ENCODE measurements at places on chromosomes 4 and X.

DNA sequence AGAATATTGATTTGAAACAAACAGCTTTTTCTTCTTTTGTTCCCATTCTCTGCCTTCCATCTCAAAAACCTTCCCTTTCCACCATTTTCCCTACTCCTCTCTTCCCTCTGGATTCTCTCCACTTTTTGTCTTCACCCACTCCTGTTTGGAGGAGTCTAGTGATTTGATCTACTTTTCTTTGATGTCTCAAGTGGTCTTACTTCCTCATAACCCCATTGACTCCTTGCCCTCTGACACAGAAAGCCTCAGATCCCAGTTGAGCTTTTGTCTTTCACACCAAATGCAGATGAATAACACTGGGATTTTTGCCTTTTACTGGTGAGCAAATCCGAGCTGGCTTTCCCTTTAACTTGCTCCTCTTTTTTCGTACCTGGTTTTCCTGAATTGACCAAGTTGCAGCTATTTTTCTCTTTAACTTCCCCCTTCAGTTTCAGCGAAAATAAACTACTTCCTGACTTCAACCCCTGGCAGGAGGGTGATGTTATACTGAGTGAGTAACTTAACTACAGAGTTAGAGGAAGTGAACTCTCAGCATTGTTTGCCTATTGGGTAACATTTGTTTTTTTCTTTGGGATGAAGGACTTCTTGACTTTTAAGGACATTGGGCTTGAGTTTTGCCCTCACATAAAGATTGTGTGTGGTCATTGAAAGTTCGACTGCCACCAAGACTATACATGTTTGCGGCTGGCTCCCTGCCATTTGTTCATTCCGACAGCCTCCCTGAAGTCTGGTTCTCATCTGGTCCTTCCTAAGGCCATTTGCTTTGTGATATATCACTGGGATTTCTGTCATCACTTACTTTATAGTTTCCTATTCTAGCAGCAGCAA lies 392.8 kb upstream of the NR3C2 start:
- no peak for DNase-seq

- no peak for DNase-seq
Observed at GRCh38 chr4:37799941-37800554, 26.4 kb upstream of the PGM2 start.

GRCh38 chr4:152606753-152607152 lies 70.9 kb upstream of the FBXW7 start:
- DNase-seq: no peak

DNA sequence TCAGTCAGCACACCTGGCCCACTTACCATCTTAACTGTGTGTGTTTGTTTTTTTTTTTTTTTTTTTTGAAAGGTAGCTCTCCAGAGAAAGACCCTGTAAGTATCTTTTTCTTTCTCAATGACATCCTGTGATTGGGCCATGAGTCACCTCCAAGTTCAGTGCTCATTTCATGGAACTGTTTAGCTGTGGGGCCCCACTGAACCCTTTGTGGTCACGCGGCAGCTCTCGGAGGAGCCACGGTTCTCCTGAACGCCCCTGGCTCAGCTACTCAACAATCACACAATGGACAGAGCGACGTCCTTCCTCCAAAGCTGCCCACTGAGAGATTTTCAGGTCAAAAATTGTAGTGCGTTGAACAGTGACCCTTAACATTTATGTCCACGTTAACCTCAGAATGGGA lies 14.2 kb upstream of the IL3RA start:
- DNase-seq: no peak

- DNase-seq: no peak
Observed at GRCh38 chr4:182967403-182967802, 50.2 kb upstream of the DCTD start.

DNA sequence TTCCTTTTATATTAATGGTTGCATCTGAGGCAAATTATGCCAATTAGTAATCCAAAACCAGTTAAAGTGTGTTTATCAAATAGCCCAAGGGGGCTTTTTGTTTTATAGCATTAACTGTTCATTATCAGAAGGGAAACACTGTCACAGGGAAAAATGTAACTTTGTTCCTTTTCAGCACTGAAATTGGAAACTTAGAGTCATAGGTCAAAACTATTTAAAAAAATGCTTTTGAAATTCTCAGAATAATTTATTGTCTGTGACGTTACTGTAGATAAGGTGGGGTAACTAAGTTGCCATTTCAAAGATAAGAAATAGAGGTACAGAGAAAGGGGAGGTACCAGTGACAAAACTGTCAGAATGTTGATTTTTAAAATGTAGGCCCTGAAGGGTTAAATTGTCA lies 129.3 kb downstream of the AKAP4 start:
- DNase-seq: no peak

GRCh38 chr4:3417448-3417847 lies 24.3 kb upstream of the HGFAC start:
- no peak for DNase-seq

DNA sequence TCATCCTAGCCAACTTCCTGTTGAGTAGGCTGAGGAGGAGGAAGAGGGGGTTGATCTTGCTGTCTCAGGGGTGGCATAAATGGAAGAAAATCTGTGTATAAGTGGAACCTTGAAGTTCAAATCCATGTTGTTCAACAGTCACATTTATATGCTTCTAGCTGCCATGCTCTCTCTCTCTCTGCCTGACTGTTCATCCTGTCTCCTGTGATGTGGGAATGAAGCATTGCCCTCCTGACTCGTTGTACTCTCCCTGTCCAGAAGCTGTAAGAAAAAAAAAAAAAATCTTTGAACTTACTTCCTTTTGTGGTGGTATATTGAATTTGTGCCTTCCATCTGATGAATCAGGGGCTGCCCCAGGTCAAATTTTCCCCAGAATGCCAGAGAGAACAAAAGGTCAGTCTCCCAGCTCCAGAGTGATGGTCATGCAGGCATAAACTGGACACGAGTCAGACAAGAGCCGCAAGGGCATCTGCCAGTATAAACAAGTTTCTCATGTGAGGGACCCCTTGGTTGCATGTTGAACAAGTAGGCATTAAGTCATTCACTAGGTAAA lies 257.0 kb downstream of the IDS start:
- DNase-seq: no peak

DNA sequence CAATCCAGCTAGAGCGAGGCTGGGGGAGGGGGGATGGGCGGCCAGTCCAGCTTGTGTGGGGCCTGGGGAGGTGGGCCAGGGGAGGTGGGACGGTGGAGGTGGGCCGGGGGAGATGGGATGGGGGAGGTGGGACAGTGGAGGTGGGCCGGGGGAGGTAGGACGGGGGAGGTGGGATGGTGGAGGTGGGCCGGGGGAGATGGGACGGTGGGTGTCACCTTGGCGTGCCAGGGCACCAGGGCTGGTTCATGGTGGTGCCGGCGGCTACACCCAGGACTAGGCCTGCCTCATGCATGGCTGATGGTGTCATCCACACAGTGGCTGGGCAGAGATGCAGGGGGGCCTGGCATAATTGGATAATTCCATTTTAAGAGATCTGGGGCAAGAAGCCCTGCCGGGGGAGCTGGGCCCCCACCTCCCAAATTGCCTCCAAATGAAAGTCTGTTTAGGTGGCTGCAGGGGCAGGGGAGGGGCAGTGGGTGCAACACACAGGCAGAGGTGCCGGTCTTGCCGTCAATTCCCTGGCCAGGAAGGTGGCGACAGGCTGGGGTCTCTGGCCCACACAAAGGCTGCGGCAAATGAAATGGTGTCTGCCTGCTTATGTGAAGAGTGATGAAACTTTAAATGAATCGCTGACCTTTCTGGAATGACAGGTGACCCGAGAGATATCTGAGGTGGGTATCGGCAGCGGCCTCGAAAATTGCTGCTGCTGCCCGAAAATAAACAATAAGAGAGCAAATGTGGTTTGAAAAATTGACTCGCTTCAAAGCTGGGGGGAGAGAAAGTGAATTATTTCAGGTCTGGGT lies 82.1 kb downstream of the FAM53A start:
- no peak for DNase-seq

- no peak for DNase-seq
Observed at GRCh38 chr4:7210824-7211223, 18.5 kb downstream of the SORCS2 start.

DNA sequence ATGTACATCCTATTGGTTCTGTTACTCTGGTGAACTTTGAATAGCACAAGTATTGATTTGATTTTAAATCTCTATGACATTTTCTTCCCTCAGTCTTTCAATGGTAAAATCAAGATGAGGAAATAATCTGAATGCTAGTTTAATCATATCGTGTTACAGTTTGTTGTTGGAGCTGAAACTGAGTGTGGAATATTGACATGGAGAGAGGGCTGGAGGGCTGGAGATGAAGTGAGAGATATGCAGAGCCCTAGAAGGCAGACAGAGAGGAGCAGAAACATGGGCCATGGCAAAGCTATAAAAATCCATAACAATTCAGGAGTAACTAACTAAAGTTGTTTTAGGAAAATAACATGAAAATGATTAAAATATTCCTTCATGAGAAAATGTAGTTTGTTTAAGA lies 141.1 kb downstream of the BANK1 start:
- DNase-seq: no peak

- no peak for DNase-seq
Observed at GRCh38 chr4:76690011-76690905, 207.7 kb downstream of the SOWAHB start.

DNA sequence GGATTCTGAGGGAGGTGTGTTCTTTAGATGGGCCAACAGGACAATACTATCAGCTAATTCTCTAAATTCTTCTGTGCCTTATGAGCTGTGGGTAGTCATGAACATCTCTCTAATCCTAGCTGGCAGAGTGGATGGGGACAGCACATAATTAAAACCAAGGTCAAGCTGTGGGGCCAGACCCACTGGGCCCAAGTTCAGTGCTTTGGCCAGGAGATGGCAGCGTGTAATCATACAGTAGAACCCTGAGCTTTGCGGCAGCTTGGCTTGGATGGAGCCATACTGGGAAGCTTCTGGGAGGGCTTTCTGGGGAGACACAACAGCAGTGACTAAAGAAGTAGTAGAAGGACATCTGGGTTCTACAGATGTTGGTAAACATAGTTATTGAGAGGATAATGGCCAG lies 140.3 kb upstream of the CXCL13 start:
- no peak for DNase-seq

DNA sequence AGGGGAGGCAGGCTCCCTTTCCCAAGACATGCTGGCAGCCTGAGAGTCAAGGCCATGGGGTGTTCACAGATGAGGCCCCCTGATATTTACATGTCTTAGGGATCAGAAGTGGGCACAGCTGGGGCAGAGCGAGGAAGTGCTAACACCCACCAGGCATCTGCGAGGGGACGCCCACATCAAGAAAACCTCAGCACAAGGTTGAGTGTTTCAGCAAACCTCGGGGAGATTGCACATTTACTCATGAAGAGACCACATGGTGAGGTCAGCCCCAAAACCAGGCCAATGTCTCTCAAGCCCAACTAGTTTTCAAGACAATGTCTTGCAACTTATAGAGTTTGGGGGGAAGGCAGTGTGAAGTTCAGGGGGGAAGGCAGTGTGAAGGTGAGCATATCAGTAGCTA lies 55.2 kb downstream of the CLNK start:
- DNase-seq: no peak

- DNase-seq: peak; percentile 24
Observed at GRCh38 chr4:101527188-101527587, 179.9 kb upstream of the PPP3CA start.

- DNase-seq: no peak
Observed at GRCh38 chrX:47991263-47992094, 12.3 kb downstream of the ZNF182 start.

DNA sequence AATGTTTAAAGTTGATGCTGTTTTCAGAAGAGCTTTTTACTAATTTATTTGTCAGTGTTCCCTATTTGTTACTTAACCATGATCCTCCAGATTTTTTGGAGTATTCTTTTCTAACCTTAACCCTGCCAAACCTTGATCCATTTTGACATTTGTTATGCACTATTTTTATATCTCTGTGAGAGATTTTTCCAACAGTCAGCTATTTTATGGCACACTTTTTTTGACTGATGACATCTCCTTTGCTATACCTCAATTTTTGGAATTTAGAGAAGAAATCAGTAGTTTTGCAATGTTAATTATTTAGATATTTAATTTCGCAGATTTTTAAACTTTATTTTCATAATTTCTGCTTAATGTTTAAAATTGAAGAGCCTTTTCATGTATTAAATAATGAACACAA lies 66.0 kb downstream of the CPEB2 start:
- no peak for DNase-seq

DNA sequence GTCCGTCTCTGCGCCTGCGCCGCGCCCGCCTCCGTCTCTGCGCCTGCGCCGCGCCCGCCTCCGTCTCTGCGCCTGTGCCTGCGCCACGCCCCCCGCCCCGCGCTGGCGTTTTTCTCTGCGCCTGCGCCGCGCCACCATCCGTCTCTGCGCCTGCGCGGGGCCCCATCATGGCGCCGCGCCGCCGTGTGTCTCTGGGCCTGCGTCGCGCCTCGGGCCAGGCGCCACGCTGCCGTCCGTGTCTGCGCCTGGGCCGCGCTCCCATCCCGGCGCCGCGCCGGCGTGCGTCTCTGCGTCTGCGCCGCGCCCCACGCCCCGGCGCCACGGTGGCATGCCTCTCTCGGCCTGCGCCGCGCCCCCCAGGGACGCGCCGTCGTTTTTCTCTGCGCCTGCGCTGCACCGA lies 51.8 kb upstream of the DUX4 start:
- no peak for DNase-seq

- DNase-seq: no peak
Observed at GRCh38 chrX:119981286-119982070, 37.9 kb upstream of the NKAP start.

DNA sequence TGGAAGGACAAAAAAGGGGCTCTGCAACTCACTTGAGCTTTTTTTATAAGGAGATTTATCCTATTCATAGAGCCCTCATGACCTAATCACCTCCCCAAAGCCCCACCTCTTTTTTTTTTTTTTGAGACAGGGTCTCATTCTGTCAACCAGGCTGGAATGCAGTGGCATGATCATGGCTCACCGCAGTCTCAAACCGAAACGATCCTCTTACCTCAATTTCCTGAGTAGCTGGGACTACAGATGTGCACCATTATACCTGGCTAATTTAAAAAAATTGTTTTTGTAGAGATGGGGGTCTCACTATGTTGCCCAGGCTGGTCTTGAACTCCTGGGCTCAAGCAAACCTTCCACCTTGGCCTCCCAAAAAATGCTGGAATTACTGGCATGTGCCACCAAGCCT lies 61.6 kb upstream of the PDGFRA start:
- DNase-seq: no peak

GRCh38 chr4:84971319-84971932 lies 4.9 kb upstream of the WDFY3 start:
- no peak for DNase-seq

- DNase-seq: no peak
Observed at GRCh38 chr4:86544310-86544966, 49.7 kb upstream of the PTPN13 start.

All from stimulated activated CD8-positive, alpha-beta memory T cell treated with anti-CD3 and anti-CD28 coated beads, Interleukin-4, amount 100 ng/mL, for 1 hour (primary cell).